ENCODE measurements at places on chromosomes 6 and 20.

DNA sequence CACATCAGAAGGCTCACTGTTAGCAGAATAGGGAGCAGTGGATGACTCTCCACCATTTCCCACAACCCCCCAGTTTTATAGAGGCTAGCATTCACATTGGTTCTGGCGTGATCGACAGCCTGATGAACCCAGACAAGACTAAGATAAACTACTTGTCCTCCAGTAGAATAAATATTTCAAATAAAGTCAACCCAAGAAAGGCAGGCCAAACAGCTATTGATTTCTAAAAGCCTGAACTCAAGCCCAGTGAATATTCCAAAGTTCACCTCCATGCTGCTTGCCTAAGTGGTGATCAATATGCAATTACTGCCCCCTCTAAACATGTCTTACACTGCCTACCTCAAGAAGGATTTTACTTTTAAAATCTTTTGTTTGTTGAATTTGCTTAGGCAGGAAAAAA lies 104.5 kb downstream of the CTNNBL1 start:
- DNase-seq, result no peak

- no peak for DNase-seq
These were observed 374 bp upstream of the SERINC1 start for GRCh38 chr6:122472022-122472340.

DNA sequence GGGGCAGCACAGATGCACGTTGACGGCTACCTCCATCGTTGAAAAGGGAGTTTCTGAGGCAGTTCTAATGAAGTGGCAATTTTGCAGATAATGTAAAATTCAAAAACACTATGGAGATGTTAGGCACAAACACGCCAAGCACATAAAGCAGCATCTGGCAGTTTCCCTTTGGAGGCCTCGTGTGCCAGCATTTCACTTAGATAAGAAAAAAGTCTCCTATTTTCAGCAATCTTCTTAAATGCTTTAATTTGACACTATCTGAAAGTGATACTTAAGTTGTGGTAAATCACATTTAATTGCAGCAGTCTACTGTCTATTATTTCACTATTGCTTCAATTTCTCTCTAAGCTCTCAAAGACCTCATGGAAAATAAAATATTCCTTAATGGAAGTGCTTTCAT lies 125.3 kb upstream of the PROKR2 start:
- DNase-seq, result no peak

GRCh38 chr6:54993948-54994347 lies 147.4 kb downstream of the FAM83B start:
- no peak for DNase-seq

GRCh38 chr6:122372647-122373046 lies 26.8 kb upstream of the HSF2 start:
- no peak for DNase-seq

- DNase-seq, result no peak
These were observed 135.9 kb upstream of the DTNBP1 start for GRCh38 chr6:15798533-15799255.

All from NCI-H1436 treated with DMSO at 0.1 percent for 48 hours (cell line).